ENCODE measurements at places on chromosomes 6 and 20.

- DNase-seq, result no peak
- H3K27me3 ChIP-seq, result no peaks in the 10 kb centered on the region
- no peaks in the 10 kb centered on the region for H3K36me3 ChIP-seq
- H3K4me1 ChIP-seq, result no peaks in the 10 kb centered on the region
- no peak overlapping the region for H3K27ac ChIP-seq
- H3K4me3 ChIP-seq, result no peak overlapping the region
Measured at GRCh38 chr6:100456141-100456907, 8.4 kb downstream of the SIM1 start.

DNA sequence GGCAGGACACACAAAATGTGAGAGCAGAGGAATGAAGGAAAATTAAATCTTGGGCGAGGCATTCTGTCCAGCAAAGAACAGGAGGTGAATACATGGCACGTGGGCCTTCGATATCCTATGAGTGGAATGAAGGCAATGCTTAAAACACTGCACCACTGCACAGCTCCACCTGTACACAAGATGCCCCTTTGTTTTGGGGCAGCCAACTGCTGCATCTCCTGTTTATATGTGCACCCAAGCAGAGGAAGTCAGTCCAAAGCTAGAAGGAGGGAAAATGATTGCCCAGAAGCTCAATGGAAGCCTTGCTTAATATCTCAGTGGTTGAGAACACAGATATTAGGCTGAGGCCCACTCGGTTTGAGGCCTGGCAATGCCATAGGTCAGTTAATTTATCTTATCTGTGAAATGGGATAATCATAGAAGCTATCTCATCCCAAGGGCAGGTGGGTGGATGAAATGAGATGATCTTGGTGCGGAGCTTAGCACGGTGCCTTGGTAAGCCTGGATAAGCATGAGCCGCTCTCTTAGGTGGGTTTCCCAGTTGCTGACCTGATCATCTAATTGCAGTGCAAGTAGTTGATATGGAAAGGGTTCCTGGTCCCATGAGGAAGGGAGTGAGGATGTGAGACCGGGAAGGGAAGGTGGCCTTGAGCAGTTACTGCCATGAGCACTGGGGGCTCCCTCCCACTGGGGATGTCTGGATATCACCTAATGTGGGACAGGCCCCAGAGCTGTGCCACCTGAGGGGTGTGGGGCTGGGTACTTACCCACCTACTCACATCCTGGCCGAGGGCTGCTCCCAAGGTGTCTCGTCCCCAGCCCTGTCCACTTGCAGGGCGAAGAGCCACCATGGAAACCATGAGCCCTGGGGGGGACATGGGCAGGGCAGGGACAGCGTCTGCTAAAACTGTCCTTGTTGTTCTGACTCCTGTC is 9.9 kb downstream of the BANF2 start:
- no peak overlapping the region for H3K27ac ChIP-seq
- DNase-seq, result no peak
- H3K36me3 ChIP-seq, result no peaks in the 10 kb centered on the region
- no peak overlapping the region for H3K4me3 ChIP-seq
- H3K27me3 ChIP-seq, result no peaks in the 10 kb centered on the region

DNA sequence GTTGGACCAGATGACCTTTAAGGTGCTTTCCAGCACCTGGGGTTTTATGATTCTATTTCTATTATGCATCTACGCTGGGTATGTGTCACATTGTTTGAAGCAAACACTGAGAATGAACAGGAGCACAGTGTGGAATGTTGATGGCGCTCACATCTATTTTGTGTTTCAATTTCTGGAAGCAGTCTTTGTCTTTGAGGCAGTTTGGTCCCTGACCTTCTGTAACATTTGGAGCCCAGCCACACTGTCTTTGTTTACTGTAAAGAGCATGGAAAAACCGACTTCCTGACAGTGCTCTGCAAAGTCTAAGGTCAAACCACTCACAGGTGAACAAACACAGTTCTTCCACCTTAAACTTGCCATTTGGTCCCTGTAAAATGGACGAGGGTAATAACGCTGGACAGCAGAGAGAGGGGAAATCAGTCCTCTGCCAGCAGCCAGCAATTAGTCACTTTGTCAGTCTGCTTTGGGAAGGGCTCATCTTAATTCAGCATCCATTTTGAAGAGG is 155.5 kb downstream of the PRL start:
- no peak overlapping the region for H3K27ac ChIP-seq
- H3K27me3 ChIP-seq, result 0 out of 2 replicates have a peak, but pooled peaks cover 6% of the 10 kb centered on the region
- 0 out of 2 replicates have a peak, but pooled peaks cover 3% of the 10 kb centered on the region for H3K4me1 ChIP-seq
- no peaks in the 10 kb centered on the region for H3K36me3 ChIP-seq
- no peak overlapping the region for H3K4me3 ChIP-seq
- no peak for DNase-seq

- H3K4me3 ChIP-seq, result no peak overlapping the region
- no peak for DNase-seq
- H3K27ac ChIP-seq, result no peak overlapping the region
- H3K27me3 ChIP-seq, result no peaks in the 10 kb centered on the region
- H3K4me1 ChIP-seq, result peaks cover 7% of the 10 kb centered on the region
Measured at GRCh38 chr6:153208706-153209105, 77.6 kb upstream of the RGS17 start.

- no peak overlapping the region for H3K27ac ChIP-seq
- H3K4me1 ChIP-seq, result peaks cover 3% of the 10 kb centered on the region
- no peak overlapping the region for H3K4me3 ChIP-seq
- H3K36me3 ChIP-seq, result no peaks in the 10 kb centered on the region
- no peak for DNase-seq
Measured at GRCh38 chr6:168134560-168135201, 55.7 kb upstream of the FRMD1 start.

DNA sequence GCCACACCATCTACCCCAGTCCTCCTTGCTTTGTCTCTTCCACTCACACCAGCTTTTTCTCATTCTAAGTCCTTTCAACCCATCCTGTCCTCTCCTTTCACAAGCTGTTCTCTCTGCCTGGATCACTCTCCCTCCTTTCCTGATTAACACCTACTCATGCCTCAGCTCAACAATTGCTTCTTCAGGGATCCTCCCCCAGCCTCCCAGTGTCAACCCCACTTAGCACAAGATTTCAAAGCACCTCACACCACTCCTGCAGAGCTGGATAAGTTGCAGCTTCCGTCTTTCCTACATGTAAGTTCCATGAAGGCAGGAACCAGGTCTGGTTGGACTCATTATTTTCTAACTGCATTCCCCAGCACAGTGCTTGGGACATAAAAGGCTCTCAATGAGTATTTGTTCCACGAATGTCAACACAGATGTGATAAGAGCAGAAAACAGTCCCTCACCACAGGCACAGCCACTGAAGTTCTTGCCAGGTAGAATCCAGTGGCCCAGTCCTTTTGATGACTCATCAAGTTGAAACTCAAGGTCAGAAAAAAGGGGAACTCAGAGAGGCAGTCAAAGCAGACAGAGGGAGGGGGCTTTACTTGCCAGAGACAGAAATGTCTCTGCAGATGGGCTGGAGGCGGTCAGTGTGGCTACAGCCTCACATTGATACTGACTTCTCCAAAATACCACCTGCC is 193.4 kb upstream of the PRDM1 start:
- no peaks in the 10 kb centered on the region for H3K36me3 ChIP-seq
- H3K27ac ChIP-seq, result no peak overlapping the region
- H3K27me3 ChIP-seq, result no peaks in the 10 kb centered on the region
- no peak for DNase-seq
- H3K4me3 ChIP-seq, result no peak overlapping the region

GRCh38 chr20:50014570-50015562 is 32.1 kb downstream of the SNAI1 start:
- no peak overlapping the region for H3K27ac ChIP-seq
- H3K4me1 ChIP-seq, result peaks cover 9% of the 10 kb centered on the region
- H3K36me3 ChIP-seq, result no peaks in the 10 kb centered on the region
- no peak for DNase-seq
- no peak overlapping the region for H3K4me3 ChIP-seq

- no peak overlapping the region for H3K4me3 ChIP-seq
- no peak overlapping the region for H3K27ac ChIP-seq
- no peaks in the 10 kb centered on the region for H3K27me3 ChIP-seq
- no peaks in the 10 kb centered on the region for H3K4me1 ChIP-seq
Measured at GRCh38 chr6:19921786-19922185, 84.6 kb downstream of the ID4 start.

DNA sequence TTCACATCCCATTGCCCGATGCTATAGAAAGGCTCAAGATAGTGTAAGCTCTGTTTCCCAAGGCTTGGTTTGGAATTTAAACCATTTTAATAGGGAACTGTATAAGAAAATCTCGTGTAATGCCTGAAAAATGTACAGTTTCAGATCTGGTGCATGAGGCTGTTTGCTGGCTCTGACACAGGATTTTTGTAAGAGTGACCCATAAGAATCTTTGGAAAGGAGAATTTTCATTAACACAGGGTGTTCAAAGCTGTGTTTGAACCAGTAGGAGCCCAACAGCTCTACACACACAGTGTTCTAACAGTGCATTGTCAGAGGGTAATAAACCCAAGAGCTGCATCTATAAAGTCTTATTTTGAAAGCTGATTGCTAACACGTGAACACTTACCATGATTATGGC is 293.5 kb downstream of the PRL start:
- H3K4me1 ChIP-seq, result peaks cover 19% of the 10 kb centered on the region
- no peak overlapping the region for H3K27ac ChIP-seq
- H3K36me3 ChIP-seq, result no peaks in the 10 kb centered on the region
- peak; percentile 39 for DNase-seq
- H3K4me3 ChIP-seq, result no peak overlapping the region

DNA sequence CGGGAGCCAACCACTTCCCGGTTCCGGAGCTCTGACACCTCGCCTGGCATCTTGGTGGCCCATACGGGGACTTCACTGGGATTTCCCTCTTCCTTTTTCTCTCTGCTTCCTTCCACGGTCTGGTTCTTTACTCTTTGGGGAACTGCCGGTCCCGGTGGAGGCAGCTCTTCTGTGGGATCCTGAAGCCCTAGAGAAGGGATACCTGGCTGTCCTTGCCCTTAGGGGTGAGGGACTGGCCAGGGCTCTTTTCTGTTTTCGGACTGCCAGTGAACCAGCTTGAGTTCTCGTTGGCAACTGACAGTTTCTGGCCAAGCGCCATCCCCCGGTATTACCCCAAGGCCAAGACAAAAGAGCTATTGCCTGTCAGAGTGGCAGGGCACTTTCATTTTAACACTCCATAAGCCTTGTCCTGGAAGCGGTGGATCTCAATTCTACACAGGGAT is 880 bp upstream of the CPXM1 start:
- H3K4me1 ChIP-seq, result no peaks in the 10 kb centered on the region
- no peak for DNase-seq
- no peaks in the 10 kb centered on the region for H3K36me3 ChIP-seq
- H3K4me3 ChIP-seq, result no peak overlapping the region

- no peak overlapping the region for H3K27ac ChIP-seq
- no peaks in the 10 kb centered on the region for H3K36me3 ChIP-seq
- H3K4me1 ChIP-seq, result peaks cover 20% of the 10 kb centered on the region
- no peak for DNase-seq
Measured at GRCh38 chr6:153096031-153096430, 35.1 kb downstream of the RGS17 start.

DNA sequence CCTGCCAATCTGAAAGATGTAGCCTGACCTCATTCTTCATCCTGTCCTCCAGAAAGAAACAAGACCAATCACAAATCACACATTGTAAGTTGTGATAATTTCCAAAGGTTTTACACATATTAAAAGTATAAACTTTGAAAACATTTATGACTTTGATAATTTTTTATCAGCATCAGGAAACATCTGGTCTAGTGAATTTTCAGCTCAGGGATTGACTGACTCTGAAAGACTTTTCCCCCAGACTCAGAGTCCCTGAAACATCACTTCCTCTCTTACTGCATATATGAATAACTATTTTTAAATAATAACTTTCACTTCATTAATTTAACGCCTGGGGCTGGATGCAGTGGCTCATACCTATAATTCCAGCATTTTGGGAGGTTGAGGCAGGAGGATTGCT is 48.5 kb upstream of the SSTR4 start:
- no peak overlapping the region for H3K27ac ChIP-seq
- H3K27me3 ChIP-seq, result peaks cover 27% of the 10 kb centered on the region
- DNase-seq, result no peak
- H3K36me3 ChIP-seq, result no peaks in the 10 kb centered on the region
- no peaks in the 10 kb centered on the region for H3K4me1 ChIP-seq

GRCh38 chr6:88764081-88764480 is 199.3 kb downstream of the RNGTT start:
- H3K4me1 ChIP-seq, result no peaks in the 10 kb centered on the region
- H3K27ac ChIP-seq, result no peak overlapping the region
- DNase-seq, result no peak
- no peaks in the 10 kb centered on the region for H3K27me3 ChIP-seq

DNA sequence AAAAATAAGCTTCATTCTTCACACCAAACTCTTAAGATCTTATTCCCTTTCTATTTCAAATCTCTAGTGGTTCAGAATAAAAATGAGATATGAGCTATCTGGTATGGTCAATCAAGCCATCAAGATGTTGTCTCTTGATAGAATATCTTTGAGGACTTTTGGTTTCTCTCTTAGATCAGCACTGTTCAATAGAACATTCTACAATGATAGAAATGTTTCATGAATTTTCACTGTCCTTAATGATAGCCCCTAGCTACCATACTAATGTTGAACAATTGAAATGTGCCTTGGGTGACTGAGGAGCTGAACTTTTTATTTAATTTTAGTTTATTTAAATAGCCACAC is 24.1 kb upstream of the HINT3 start:
- no peak overlapping the region for H3K27ac ChIP-seq
- no peaks in the 10 kb centered on the region for H3K27me3 ChIP-seq
- DNase-seq, result no peak

- H3K27ac ChIP-seq, result no peak overlapping the region
- H3K4me3 ChIP-seq, result no peak overlapping the region
- H3K4me1 ChIP-seq, result no peaks in the 10 kb centered on the region
- no peak for DNase-seq
- no peaks in the 10 kb centered on the region for H3K27me3 ChIP-seq
Measured at GRCh38 chr6:14366872-14367271, 249.3 kb downstream of the CD83 start.

DNA sequence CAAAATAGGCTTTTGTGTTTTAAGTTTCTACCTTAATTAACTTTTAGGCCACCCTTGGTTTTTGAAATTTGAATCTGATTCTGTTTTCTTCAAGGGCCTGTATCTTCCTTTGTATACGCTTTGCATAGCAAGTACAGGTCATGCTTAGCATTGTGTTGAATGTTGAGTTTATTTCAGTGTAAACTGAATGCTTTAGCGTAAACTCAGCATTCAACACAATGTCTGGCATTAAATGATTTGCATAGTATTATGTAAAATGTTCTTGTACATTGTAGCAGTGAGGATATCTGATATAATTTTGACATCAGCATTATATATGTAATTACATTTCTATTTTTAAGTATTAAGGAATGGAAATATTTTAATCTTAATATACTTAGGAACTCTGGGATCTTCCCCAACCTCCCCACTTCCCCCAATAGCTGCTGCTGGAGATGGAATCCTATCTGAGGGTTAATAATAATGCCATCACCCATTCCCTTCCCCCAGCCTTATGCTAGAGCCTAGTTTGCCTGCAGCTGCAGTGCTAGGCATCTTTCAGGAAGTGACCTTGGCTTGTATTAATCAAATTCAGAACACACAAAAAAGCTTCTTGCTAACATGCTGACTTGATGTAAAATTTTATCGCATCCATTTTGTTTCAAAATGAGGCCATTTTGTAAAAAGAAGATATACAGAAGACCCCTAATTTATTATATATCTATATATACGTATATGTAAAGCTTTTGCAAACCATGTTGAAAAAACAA is 73.1 kb downstream of the NCOA3 start:
- H3K4me3 ChIP-seq, result no peak overlapping the region
- peaks cover 28% of the 10 kb centered on the region for H3K4me1 ChIP-seq
- H3K27me3 ChIP-seq, result no peaks in the 10 kb centered on the region
- H3K36me3 ChIP-seq, result peaks cover 10% of the 10 kb centered on the region
- DNase-seq, result no peak

- no peaks in the 10 kb centered on the region for H3K36me3 ChIP-seq
- peaks cover 36% of the 10 kb centered on the region for H3K4me1 ChIP-seq
- peak; percentile 96 for DNase-seq
- no peaks in the 10 kb centered on the region for H3K27me3 ChIP-seq
- peak overlapping the region; percentile 83 for H3K27ac ChIP-seq
Measured at GRCh38 chr6:42407379-42407778, 44.3 kb downstream of the TRERF1 start.
